Peyer's patch (tissue), 4 donors: ENCODE measurements at places on chromosomes 2 and 18. TPM values are rescaled to one million over a fixed set of nuclear protein-coding genes. Genes with fewer than 3 reads are reported as not detected.

GRCh38 chr2:105315314-105315713 lies 14.2 kb downstream of the TGFBRAP1 start:
- DNase-seq, result no peak

DNA sequence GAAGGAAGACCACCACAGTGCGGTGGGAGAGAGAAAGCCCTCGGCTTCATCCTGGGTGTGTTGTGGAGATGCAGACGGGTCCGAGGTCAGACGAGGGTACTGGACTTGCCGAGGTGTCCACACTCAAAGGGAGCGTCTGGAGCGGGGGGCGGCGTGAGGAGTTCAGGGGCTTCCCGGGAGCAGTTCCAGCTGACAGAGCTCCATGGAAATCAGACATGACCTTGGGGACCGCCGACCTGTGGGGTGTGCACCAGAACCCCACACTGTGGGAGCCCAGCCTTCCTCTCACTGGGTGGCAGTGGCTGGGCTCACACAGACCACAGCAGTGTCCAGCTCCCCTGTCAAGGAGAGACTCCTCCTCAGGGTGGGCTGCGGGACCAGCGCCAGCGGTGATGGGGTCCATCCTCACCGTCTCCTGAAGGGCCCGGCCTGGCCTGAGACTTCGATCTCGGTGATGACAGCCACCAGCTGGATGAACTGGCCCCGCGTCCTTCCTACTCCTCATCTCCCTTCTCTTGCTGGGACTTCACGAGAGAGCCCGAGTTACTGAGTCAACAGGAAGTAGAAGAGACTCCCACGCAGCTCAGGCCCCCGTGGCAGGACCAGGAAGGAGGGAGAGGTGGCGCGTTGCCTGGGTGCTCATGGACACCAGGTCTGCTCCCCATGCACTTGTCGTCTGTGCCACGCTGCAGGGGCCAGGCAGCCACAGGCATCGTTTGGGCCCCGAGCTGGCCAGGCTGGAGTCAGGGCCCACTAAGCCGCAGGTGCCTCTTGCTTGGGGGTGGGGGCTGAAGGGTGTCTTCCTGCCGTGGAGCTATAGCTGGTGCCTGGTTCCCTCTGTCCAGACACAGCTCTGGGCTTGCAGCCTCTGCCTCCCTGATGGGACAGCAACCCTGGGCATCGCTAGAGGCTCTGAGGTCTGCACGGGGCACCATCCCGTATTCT lies 101.9 kb upstream of the CTDP1 start:
- DNase-seq, result peak; percentile 39

- no peak for DNase-seq
These were observed 250.9 kb downstream of the TCF4 start for GRCh38 chr18:55337138-55337537.

GRCh38 chr18:55879331-55879730 lies 291.3 kb upstream of the TCF4 start:
- DNase-seq, result no peak

- DNase-seq, result no peak
These were observed 8.5 kb upstream of the DAW1 start for GRCh38 chr2:227862741-227863588.

- no peak for DNase-seq
These were observed 22.6 kb downstream of the MTX2 start for GRCh38 chr2:176291809-176292283.

DNA sequence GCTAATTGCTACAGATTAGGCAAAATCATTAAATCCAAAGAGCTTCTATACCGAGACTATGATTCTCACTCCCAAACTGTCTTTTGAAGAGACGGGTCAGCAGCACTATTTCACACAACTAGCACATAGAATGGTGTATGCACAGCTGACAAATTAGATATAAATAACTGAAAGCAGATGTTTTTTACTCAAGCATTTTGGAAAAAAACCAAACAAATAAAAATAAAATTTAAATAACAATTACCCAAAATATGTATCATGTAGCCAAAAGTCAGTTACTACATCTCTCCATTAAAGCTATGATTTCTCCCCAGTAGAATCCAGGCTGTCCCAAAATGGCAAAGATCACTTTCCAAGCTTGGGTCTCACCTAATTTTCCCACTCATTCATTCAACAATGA lies 107.9 kb downstream of the TMEM163 start:
- no peak for DNase-seq

- no peak for DNase-seq
These were observed 519.8 kb upstream of the ZNF804A start for GRCh38 chr2:184078496-184078895.

- DNase-seq, result no peak
These were observed 61.9 kb upstream of the RND3 start for GRCh38 chr2:150549381-150549780.

DNA sequence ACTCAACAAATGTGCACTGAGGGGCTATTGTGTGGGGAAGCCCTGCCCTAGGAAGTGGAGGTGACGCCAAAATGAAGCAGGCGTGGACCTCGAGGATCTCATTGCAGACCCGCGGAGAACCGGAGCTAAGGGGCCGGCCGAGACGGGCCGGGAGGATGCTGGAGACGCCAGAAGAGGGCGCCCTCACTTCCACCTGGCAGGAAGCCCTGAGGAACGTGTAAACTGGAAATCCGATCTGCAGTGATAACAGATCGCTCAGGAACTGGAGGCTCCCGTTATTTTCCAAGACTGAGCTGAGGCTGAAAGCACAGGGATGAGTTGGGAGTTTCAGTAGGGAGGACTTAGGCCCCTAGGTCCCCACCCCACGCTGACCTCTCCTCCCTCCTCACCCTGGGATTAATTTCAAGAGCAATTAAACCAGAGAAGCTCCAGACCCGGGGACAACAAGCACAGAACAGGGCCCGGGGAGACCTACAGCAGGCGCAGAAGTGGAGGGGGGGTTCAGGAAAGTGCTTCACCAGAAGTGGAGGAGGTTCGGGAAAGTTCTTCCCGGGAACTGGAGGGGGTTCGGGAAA lies 7.7 kb upstream of the COL6A3 start:
- peak; percentile 49 for DNase-seq

GRCh38 chr2:55452879-55453278 lies 33.2 kb upstream of the CCDC88A start:
- no peak for DNase-seq

- no peak for DNase-seq
These were observed 15.4 kb downstream of the TAF1B start for GRCh38 chr2:9858730-9859068.

GRCh38 chr2:149871091-149871885 lies 283.7 kb upstream of the MMADHC start:
- no peak for DNase-seq

GCG gene
- total RNA-seq, result 36.9 TPM

GRCh38 chr2:235849489-235849888 lies 318.7 kb downstream of the GBX2 start:
- no peak for DNase-seq

ZNF385B gene
- not detected for total RNA-seq

DNA sequence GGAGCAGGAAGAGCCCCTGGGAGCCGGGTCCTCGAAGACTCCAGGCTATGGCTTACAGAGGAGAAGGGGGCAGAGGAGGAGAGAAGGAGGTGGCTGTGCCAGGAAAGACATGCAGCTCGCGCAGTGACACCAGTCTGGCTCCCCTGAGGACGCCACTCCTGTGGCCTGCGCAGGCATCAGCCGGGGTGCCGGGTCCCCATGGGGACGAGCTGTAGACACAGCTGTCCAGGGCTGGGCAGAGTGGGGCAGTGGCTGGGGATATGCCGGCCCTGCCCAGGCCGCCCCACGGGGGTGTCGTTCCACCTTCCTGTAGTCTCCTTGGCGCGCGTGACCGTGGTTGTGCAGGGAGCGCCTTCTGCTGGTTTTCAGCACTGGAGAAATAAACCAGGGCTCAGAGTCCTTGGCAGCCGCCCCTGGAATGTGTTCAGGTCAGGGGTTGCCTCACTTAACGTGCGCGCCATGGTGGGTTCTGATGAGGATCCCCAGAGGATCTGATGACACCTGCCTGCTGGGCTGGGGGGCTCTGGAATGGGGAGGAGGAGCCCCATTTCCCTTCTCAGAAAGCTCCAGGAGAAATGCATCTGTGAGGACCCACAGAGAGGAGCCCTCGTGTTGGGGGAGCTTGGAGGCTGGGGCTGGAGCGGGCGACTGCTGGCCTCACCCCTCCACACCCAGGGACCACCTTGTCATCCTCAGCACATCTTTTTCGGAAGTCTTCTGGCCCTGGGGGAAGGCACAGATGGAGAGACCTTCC lies 26.7 kb downstream of the RAMP1 start:
- no peak for DNase-seq

GRCh38 chr2:58304843-58305242 lies 63.7 kb upstream of the FANCL start:
- no peak for DNase-seq

GRCh38 chr2:191462370-191462769 lies 215.6 kb upstream of the NABP1 start:
- DNase-seq, result peak; percentile 48

FOXI3 gene
- not detected for total RNA-seq

DNA sequence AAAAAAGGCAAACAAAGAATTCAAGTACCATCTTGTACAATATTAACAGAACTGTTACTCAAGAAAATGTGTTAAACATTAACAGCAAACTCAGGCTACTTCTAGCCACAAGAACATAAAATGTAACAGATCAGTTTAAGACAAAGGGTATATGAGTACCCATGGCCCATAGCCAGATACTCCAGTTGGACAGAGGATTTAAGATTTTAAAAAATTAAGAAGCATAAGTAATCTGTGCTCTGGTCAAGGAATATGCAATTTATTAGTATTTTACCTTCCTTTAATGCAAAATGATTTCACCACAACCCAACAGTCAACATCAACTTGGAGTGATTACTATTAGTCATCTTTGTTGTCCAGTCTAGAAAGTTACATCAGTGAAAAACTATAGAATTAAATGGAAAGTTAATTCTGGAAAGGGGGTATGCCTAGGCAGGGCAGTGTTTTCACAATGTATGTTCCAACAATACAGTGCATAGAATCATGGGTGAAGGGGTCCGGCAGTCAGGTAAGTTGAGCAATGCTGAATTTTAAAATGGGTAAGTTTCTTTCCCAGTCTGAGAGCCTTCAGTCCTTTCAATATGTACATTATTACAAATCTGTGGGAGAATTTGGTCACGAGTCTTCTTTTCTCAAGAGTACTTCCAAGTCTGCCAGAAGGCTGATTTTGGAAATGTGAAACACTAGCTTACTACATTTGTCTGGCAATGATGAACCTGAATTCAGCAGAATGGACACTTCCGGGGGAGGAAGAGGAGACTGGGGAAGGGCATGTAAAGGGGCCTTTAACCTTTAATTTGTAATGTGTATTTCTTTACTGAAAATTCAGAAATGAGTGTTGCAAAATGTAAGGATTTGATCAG lies 34.5 kb downstream of the SFT2D3 start:
- DNase-seq, result no peak

GRCh38 chr2:111694700-111695101 lies 189.3 kb downstream of the ANAPC1 start:
- DNase-seq, result no peak

DNA sequence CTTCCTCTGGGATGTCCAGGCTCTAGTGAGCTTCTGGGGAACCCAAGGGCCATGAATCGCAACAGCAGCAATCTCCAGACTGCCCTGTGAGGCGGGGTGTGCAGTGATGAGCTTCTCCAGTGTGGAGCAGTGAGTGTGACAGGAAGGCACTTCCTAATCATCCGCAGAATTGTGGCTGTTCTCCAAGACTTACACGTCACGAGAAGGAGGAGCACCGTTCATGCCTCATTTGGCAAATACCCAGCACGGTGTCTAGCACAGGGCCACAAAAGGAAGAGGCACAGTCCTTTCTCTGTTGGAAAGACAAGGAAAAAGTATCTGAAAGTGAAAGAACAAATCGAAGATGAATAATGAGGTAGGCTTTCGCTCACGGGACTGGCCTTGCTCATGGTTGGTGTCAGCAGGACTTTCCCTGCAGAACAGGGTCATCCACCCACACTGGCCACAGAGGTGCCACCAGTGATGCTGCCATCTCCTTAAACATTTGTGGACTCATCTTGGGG lies 125.1 kb upstream of the HAAO start:
- DNase-seq, result peak; percentile 84

DNA sequence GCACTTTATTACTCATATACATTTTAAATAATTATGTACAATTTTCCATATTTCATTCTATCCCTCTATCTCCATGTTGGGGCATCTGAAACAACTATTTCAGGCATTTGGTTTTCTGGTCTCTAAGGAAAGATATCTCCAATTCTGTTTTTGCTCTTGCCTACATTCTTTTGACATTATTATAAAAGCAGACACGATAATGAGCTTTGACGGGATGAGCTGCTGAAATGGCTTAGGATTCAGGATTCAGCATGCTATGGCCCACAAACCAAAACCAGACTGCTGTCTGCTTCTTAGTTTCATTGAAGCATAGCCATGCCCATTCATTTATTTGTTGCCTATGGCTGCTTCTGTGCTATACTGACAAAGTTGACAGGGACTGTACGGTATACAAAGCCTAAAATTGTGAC lies 42.7 kb upstream of the GLS start:
- DNase-seq, result no peak

DNA sequence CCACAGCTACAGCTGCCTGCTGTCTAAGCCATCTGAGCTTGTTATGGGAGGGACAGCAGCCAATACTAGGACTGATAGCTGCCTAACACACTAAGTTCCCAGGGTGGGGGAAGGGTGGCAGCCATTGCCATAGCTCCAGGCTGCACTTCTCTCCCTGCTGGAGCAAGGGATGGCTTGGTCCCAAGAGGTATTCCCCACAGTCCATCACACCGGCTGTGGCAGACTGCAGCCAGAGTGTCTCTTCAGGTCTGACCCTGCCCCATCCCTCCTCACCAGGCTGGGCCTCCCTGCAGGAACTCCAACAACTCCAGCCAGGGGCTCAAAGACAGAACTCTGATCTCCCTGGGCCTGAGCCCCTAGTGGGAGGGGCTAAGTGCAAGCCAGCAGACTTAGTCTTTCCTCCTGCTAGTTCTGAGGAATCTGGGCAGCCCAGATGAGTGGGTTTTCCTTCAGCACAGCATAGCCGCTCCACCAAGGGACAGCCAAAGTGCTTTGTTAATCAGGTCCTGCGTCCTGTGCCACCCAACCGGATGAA lies 632.1 kb downstream of the SOCS6 start:
- DNase-seq, result no peak

DNA sequence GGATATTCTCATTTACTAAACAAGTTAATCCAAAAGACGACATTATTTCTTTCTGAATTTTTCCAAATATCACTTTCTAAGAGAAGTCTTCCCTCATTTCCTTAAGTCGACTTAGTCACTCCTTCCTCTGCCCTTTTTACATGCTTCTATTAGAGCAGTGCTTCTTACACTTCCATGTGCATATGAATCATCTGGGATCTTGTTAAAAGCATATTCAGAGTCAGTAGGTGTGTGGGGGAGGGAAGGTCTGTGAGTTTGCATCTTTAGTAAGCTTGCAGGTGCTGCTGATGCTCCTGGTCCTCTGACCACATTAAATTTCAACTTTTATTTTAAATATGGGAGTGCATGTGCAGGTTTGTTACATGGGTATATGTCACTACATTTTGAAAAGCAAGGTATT lies 582.6 kb downstream of the NRXN1 start:
- DNase-seq, result no peak
